Hypothalamus (tissue), 51 donors: ENCODE measurements at places on chromosomes 3 and 15.

DNA sequence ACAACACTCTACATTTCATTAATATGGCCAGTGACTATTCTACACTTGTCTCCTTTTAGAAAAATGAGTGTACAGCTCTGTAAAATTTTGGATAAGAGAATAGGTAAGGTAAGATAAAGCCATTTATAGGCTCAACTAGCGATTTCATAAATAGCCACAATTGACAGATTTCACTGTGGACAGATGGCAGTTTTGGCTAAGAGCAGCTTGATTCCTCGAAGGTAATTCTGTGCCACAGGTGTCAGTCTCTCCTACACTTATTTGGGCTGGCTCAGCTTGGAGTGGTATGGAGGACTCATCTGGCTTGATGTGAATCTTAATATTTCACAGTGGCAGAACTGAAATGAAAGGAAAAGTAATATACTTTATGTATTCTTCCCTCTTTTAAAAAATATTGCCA is 536.7 kb upstream of the TBL1XR1 start:
- no peak for DNase-seq

DNA sequence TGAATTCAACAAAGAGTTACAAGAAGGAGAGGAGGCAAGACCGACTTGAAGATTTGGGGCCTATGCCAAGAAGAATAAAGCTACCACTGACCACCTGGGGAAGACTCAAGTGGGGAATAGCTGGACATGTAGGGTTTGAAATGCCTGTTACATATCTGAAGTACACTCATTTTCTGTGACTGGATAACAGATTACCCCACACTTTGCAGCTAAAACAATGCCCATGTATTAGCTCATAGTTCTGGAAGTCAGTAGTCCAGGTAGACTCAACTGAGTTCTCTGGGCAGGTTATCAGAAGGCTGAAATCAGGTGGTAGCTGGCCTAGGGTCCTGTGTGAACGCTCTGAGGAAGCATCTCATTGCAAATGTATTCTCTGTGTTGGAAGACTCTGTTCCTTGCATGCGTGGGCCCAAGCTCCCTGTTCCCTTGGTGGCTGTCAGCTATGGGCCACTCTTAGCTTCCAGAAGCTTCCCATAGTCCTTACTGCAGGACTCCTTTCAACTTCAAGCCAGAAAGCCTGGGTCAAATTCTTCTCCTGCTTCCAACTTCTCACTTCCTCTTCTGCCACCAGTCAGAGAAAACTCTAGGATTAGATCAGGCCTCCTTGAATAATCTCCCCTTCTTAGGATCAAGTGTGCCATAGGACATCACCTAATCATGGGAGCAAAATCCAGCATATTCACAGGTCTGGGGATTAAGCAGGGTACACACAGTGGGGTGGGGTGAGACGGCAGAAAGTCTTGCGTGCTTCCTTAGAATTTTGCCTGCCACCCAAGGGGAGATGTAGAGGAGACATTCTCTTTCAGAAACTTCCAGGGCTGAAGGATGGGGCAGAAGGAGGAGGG is 187.8 kb downstream of the SHQ1 start:
- no peak for DNase-seq

DNA sequence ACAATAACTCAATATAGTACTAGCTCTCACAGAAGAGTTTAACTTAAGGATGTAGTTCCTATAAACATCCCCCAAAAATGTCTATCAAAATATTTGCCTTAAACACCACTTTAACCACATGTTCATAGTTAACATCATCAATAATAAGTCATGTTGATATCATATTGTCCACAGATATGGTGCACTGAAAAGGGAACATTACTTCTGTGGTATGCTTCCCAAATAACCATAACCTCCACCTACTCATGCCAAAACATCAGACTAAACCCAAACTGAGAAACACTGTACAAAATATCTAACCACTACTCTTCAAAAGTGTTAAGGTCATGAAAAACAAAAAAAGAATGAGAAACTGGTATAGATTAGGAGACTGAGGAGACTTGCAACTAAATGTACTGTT is 32.9 kb downstream of the SLC4A7 start:
- DNase-seq = no peak

- DNase-seq = no peak
Measured at GRCh38 chr3:188812198-188812597, 359.6 kb upstream of the TPRG1 start.

GRCh38 chr3:143084856-143085731 is 34.5 kb upstream of the CHST2 start:
- DNase-seq = no peak

DNA sequence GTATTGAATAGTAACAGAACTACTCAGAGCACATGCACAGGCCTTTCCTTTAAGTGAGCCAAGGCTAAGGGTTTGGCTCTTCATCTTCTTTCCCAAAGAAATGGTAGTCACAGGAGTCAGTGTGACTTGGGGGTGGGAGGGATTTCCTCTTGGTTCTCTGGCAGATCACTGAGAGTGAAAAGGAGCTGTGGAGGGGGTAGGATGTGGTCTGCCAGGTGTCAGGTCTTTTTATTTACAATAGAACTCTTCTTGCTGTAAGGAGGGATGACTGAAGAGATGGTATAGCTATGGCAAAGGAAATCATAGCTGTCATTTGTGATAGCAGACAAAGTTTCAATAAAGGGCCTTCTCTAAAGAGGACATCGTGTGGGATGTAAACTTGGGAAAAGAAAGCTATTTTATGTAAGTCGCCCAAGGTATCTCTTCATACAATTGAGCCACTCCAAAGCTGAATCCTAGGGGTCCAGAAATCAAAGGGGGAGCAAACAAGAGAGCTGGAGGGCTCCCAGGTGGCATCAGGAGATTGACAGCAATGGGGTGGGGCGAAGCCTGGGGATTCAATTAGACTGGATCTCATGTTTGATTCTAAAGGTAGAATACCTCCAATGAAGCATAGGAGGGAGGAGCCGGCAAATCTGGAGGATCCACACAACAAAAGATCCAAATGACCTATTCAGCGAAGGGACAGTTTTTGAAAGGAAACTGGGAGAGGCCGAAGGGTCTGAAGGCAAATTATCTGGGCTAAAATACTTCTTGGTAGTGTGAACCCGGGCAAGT is 20.0 kb upstream of the CHD2 start:
- no peak for DNase-seq

DNA sequence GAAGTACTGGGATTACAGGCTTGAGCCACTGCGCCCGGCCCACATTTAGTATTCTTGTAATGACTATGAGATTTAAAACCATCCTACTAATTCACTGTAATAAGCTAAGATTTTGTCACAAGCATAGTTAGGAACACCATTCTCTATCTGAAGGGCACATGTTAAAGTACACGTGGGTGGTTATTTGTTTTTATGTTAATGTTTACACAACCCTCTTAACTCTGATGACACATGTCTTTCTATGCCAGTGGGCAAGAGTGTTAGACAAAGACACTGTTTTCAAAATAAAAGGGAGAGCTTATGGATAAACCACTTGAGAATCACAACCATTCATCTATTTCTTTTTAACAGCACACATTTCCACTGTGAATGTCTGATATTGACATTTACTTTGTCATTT is 537.6 kb upstream of the IL12A start:
- DNase-seq = no peak

- DNase-seq = no peak
Measured at GRCh38 chr15:29433050-29433318, 163.4 kb upstream of the NSMCE3 start.

GRCh38 chr3:129524081-129524480 is 4.4 kb upstream of the RHO start:
- DNase-seq = no peak

DNA sequence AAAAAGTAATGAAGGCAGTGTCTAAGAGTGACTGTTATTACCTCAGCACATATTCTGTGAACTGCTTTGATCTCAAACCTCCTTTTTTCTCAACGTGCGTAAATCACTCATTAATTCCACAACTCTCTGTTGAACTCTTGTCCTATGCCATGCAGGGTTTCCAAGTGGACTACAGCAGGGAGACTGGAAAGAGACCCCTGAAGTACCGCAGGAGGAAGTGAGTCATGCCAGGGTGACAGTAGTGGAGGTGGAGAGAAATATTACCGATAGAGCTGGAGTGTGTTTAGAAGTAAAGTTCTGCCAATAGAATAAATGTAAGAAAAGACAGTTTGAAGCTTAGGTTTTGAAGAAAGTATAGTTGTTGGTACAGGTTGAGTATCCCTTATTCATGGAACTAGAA is 908.9 kb downstream of the ROBO1 start:
- DNase-seq = no peak

DNA sequence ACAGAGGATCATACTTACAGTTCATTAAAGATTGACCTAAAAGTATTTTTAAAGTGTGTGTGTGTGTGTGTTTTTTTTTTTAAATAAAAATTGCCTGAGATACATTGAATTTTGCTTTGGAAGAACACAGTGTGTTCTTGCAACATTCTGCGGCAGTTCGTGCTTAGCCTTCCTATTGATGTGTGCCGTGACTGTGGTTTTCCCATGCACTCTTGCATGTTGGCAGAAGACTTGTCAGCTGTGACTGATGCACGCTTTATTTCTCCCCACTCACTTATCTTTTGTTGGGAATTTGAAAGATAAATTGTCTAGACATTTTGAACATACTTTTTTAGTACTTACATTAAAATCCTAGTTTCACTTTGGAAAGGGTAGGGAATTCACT is 136.3 kb upstream of the LRRFIP2 start:
- DNase-seq = no peak

DNA sequence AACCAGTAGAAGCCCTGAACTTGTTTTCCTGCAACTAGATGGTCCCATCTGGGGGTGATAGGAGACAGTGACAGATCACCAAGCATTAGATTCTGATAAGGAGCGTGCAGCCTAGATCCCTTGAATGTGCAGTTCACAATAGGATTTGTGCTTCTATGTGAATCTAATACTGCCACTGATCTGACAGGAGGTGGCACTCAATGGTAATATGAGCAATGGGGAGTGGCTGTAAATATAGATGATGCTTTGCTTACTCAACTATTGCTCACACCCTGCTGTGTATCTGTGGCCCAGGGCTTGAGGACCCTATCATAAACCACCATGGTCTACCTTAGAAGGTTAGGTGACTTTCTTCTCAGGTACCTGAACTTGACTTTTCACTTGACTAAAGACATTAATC is 417.1 kb upstream of the ARHGEF26 start:
- DNase-seq = no peak

GRCh38 chr3:42780892-42781700 is 8.0 kb upstream of the CCDC13 start:
- no peak for DNase-seq

GRCh38 chr3:187750513-187751123 is 5.3 kb upstream of the BCL6 start:
- DNase-seq = no peak

DNA sequence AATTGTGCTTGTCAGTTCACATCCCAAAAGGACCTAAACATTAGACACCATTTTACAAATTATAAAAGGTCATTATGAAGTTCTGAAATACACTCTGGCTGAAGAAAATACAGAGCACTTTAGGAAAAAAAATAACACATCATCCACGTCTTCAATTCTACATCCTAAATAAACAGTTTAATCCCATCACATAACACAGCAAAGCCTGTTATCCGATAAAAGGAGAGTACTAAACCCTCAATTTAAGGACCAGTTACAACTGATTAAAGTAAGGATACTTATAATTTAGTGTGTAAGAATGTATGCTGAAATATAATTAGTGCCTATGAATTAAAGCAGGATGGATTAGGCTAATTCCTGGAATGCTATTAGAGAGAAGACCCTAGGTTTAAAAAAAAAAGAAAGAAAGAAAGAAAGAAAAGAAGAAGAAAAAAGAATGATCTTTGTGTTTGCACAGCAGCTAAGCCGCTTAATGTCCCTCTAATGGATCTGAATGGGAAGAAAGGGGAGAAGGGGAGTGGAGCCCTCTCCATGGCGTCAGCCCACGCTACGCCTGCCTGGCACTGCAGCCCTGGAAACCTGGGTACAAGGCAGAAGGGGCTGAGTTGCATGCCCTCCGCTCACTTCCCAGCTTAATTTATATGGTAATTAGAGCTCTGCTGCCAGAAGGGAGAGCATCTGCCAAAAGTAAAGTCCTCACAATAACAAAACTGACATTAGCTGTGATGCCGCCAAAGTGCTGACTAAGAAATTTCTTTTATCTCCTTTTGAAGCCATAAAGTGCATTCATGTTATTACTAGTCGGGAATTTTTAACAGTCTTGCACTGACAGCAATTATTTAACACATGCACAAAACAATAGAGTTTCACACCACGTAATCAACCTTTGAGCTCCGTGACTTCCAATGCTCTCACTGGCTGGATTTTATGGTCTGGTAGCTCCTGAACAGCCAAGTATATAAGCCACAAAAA is 90.0 kb downstream of the FSIP1 start:
- DNase-seq = peak; percentile 71

DNA sequence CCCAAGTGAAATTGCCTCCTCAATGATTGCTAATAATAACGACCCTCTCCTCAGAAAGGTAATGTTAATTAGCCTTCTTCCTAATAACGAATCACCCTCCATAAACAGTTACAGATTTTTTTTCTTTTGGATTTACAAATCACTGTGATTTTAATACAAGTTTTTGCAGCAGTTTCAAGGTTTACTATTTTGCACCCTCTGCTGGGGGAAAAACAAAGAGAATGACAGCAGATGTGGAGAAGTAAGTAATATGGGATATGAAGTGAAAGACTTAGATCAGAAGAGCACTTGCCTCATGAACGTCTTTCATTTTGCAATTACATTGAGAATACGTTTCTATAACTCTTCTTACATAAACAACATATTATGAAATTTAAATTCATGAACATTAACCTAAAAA is 16.1 kb upstream of the CNTN3 start:
- DNase-seq = no peak

GRCh38 chr3:124322966-124323365 is 331.0 kb upstream of the ROPN1 start:
- DNase-seq = no peak

GRCh38 chr15:40388941-40389823 is 6.7 kb downstream of the KNSTRN start:
- no peak for DNase-seq

DNA sequence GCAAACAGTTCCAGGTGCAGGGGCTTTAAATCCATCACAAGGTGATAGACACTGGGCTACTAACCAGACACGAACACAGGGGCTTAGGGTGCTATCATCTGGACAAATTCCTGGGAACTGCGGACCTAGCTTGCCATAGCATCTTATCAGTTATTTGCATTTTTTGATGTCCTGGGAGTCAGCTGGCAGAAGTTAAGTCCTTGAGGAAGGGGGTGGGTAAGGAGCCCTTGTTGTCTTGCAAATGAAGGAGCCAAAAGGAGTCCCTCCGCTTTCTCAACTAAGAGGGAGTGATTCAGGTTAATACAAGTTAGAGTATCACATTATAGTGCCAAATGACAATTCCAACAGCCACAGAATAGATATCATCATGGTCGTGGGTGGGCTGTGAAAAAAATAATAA is 108.9 kb downstream of the NPAP1 start:
- DNase-seq = no peak

DNA sequence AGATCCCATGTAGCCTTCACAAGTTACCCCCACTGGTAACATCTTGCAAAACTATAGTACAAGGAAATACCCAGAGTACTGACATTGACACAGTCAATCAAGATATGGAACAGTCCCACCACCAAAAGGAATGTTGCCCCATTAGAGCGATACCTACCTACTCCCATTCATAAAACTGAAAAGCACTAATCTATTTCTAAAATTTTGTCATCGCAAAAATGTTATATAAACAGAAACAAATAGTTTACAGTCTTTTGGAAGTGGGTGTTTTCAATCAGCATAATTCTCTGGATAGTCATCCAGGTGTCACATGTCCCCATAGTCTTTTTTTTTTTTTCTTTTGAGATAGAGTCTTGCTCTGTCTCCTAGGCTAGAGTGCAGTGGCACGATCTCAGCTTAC is 156.9 kb upstream of the AGTR1 start:
- DNase-seq = no peak

- peak; percentile 26 for DNase-seq
Measured at GRCh38 chr3:169668957-169669741, 5.6 kb upstream of the MECOM start.
